CD4-positive, alpha-beta T cell (primary cell): ENCODE measurements at places on chromosomes 3 and 15. TPM values are rescaled to one million over a fixed set of nuclear protein-coding genes. Genes with fewer than 3 reads are reported as not detected.

Gene ROBO2
- total RNA-seq, result not detected

GRCh38 chr3:184459355-184459754, 79.5 kb downstream of the CHRD start:
- DNase-seq, result no peak
- no peak overlapping the region for H3K27ac ChIP-seq
- no peak overlapping the region for H3K4me3 ChIP-seq
- H3K36me3 ChIP-seq, result no peaks in the 10 kb centered on the region
- no peaks in the 10 kb centered on the region for H3K4me1 ChIP-seq
- no peaks in the 10 kb centered on the region for H3K27me3 ChIP-seq

DNA sequence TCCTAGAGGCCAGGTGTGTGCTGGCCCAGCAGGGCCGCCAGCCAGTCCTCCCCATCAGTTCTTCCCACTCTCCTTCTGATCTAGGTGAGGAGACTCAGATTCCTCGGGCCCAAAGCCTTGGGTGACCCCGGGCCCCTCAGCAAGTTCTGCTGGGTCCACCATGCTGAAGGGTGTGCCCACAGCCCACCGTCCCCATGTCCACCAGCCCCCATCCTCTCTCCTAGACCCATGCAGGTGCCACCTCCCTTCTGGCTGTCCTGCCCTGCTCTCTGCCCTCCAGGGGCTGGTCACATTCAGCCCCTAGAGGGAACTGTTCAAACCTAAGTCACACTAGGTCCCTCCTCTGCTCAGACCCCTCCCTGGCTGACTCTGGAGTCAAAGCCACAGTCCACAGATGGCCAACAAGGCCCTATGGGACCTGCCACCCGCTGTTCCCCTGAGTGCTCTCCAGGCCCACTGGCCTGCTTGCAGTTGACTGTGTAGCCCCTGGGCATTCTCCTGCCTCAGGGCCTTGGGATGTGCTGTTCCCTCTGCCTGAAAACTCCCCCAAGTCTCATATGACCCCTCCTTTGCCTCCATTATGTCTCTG, 878 bp upstream of the TLR9 start:
- H3K4me1 ChIP-seq, result peaks cover 76% of the 10 kb centered on the region
- DNase-seq, result no peak
- no peaks in the 10 kb centered on the region for H3K27me3 ChIP-seq
- H3K27ac ChIP-seq, result peak overlapping the region; percentile 64
- peaks cover 38% of the 10 kb centered on the region for H3K36me3 ChIP-seq
- no peak overlapping the region for H3K4me3 ChIP-seq

DNA sequence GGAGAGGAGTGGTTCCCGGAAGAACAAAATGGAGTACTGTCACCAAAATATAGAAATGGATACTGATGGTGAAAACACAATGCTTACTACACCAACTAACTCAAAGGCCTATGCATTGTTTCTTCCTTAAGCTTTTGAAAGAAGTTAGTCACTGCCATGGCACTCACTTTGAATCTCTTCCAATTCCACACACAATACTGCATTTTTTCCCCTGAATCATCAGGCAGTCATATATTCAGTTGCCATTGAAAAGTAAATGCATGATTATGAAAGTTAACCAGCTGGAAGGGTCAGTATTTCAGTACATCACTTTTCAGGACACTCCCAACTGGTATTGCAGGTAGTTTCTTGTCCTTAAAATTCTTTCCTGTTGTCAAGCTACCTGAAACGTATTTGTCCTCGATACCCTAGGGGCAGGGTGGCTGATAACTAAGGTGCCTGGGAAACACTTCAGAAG, 9.0 kb upstream of the LRRFIP2 start:
- no peaks in the 10 kb centered on the region for H3K36me3 ChIP-seq
- H3K4me1 ChIP-seq, result no peaks in the 10 kb centered on the region
- no peak overlapping the region for H3K27ac ChIP-seq
- no peak overlapping the region for H3K4me3 ChIP-seq
- no peaks in the 10 kb centered on the region for H3K27me3 ChIP-seq

DNA sequence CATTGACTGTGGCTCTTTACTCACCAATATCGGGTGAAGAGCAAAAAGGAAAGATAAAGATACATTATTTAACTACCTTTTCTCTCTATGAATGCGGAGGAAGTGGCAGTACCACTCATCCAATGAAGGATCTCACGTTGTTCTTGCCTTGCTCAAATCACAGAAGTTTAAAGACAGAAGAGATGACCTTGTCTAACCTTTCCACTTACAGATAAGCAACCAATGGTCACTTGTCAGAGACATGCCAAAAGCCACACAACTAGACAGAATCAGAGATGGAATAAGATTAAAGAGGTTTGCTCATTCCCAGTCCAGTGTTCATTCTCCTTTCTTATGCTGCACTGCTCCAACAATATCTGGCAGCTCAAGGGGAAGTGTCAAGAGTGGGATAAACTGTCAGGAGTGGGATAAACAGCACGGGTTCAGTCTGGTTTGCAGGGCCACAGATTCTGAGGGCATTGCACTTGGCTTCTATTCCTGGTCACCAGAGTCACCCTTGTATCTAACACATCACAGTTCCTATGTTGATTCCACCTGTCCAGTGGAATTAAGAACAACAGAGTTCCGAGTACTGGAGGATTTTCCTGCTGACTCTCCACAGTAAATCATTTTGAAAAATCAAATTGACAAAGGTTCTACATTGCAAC, 6.7 kb downstream of the VPS13C start:
- no peak overlapping the region for H3K4me3 ChIP-seq
- no peak for DNase-seq
- no peaks in the 10 kb centered on the region for H3K27me3 ChIP-seq
- H3K36me3 ChIP-seq, result no peaks in the 10 kb centered on the region
- no peak overlapping the region for H3K27ac ChIP-seq
